ENCODE measurements at places on chromosomes 12 and 14.
A peak's percentile ranks its signal among the peaks of the same experiment; 100 is the strongest.

- DNase-seq: peak; percentile 43
Observed at GRCh38 chr12:89707703-89708564, 704 bp downstream of the ATP2B1 start.

- no peak for DNase-seq
Observed at GRCh38 chr14:96274122-96274521, 18.1 kb downstream of the BDKRB1 start.

DNA sequence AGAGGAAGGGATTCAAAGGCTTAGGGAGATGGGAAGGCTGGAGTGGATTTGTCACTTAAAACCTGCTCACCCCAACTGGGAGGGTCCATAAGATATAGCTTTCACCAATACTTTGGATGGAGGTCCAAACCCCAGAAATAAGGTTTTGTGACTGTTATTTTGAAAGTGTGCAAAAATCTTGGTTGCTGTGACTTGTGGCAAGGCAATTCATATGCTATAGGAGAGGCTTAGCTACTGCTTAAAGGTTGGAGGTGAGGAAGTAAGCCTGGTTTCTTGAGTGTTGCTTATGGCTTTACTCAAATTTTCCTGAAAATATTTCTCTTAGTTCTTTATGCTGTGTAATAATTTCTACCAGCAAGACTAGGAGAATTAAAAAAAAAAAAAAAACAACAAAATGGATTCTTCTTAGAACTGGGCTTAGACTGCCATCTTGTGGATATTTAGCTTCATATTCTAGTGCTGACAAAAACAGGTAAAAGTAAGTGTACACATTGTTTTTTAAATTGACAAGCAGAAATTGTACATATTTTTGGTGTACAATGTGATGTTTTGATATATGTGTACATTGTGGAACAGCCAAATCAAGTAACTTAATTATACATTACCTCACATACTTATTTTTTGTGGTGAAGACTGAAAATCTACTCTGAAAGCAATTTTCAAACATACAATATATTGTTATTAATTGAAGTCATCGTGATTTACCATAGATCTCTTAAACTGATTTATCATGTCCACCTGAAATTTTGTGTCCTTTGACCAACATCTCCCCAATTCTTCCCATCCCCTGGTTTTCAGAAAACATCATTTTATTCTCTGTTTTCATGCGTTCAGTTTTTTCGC, 23.0 kb downstream of the PDE6H start:
- peak; percentile 73 for DNase-seq

GRCh38 chr12:89494411-89495231, 30.0 kb downstream of the GALNT4 start:
- DNase-seq: peak; percentile 12

DNA sequence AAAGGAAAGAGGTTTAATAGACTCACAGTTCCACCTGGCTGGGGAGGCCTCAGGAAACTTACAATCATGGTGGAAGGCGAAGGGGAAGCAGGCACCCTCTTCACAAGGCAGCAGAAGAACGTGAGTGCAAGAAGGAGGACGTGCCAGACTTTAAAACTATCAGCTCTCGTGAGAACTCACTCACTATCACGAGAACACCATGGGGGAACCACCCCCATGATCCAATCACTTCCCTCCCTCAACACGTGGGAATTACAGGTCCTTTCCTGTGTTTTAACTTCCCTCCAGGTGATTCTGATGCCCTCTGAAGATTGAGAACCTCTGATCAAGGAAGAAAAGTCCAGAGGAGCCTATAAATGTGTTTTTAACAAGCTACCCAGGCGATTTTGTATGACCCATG, 358.7 kb downstream of the MED13L start:
- DNase-seq: no peak

GRCh38 chr12:119176267-119177055, 2.3 kb upstream of the HSPB8 start:
- no peak for DNase-seq

- no peak for DNase-seq
Observed at GRCh38 chr14:23319746-23320583, 1.3 kb upstream of the PABPN1 start.

DNA sequence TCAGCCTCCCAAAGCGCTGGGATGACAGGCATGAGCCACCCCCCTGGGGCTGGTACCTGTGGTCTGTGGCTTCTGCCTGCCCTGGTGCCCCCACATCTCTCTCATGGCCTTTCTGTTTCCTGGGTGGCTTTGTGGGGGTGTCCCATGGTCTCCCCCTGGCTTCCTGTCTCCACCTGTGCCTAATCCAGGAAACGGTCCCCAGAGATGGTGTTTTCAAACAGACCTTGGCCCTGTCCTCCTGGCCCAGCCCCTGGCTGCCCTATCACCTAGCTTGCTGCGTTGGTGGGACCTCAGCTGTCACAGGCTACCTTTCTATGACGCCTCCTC, 18.1 kb downstream of the MEG3 start:
- DNase-seq: no peak

- DNase-seq: no peak
Observed at GRCh38 chr12:49865782-49866135, 22.9 kb upstream of the BCDIN3D start.

DNA sequence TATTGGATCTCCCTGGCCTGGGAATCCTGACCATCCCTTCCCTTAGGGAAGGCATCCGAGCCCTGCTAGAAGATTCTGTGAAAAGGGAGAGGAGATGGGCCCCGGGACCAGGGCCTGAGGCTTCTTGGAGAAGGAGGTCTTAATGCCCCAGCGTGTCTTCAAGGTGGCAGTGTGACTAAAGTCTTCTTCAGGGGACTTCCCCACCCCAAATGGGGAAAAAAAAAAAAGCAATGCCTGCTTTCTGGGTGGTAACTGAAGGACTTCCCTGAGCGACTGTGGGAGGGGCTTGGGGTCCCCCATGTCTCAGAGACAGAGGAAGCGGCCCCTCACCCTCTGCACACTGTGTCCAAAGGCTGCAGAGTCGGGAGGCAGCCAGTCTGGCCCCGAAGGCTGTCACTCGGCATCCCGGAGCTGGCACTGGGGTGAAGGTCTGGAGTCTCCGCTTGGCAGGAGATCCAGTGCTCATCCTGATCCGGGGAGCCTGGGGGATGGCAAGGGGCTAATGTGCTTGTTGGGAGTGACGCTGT, 7.8 kb upstream of the PGF start:
- DNase-seq: no peak

DNA sequence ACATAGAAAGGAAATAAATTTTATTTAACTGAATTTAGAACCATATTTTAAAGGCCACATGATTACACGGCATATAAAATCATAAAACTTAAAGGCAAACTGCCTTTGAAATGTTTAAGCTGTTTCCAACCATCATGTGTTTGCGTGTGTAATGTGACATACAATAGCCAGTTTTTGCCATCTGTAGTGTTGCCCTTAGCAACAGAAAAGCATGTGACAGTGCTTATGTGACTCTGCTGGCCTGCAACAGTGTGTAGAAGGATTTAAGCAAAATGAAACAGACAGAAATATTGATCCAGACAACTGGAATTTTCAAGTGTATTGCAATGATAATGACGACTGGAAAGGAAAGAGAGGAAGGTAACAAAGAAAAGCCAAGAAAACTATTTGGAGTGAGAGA, 49.5 kb downstream of the TSPAN19 start:
- DNase-seq: no peak

DNA sequence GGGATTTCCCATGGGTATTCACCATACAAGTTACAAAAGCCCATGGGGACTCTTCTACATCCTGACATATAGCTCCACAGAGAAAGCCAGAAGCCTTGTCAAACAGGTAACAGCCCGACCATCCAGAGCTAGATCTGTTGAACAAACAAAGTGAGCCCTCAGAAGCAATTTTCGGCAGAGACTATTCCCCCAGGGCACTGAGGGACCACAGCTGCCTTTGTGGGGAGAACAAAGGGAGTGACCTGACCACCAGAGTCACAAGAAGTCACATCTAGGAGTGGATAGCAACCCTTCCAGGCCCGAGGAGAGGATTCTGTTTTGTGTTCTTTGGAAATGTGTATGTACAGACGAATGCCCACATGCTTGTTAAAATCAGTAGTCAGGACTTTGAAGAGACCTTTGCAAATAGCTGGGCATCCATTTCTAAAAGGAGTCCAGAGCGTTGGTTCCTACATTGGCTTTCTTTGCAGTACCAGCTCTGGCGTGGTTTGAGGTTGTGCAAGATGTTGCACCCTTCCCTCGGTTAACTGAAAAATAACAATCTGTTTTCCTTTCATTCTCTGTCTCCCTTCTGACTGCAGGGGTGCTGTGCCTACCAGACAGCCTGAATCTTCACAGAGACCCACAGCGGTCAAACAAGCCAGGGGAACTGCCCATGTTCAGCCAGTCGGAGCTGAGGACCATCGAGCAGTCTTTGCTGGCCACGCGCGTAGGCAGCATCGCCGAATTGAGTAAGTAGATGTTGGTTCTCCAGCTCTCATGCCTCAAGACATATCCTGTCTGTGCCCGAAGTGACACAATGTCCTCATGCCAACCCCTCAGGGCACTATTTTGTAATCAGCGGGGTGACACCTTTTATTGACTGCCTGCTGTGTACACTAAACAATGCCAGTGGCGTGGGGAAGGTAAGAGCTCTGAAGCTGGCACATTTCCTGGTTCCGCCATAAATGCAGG, 165.4 kb upstream of the PWP1 start:
- DNase-seq: no peak

GRCh38 chr14:99727096-99727870, 43.2 kb downstream of the CYP46A1 start:
- no peak for DNase-seq

DNA sequence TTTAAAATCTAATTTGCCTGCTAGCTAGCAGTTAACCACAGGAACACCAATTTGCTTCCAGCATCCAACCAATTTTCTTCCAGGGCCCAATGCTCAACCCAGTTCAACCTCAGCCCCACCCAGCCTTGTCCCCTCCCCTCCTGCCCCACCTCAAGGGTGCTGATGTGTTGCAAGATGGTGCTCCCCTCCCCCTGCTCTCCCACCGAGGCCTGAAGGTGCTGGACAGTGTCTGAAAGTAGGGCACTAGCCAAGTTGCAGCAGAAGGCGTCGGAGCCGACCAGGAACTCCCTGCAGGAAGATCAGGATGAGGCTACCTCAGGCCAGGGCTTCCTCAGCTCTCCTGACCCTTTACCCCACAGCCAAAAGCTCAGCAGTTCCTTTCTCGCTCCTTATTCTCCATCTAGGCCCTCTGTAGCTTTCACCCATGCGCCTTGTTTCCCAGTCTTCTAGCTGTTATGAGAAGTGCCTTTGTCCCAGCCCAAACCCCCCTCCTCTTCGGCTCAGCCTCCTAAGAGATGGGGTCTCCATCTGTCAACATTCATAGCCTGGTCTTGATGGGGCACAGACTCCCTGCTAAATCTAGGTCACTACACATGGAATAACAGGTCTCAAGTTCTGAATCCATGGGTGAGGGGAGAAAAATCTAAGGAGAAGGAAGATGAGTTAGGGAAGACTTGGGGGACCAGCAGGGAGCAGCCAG, 3.6 kb downstream of the STAT6 start:
- no peak for DNase-seq

DNA sequence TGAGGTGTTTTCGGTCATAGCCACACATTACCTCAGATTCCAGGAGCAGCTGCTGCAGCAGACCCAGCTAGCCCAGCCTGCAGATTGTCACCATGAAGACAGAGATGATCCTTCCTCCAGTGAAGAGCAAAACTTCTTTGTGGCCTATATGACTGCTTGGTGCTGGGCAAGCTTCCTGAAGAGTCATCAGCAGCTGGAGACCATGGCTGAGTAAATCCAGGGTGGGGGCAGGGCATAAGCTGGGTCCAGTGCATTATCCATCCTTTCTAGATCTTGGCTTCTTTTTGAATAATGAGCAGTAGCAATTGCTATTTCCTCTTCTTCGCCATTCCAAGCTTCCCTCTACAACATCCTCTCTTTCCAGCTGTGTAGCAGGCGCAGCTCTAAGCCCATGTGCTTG, 373.1 kb upstream of the DDHD1 start:
- no peak for DNase-seq

- no peak for DNase-seq
Observed at GRCh38 chr14:76651410-76652055, 109.7 kb upstream of the VASH1 start.

GRCh38 chr14:33786091-33786825, 164.6 kb downstream of the EGLN3 start:
- no peak for DNase-seq

DNA sequence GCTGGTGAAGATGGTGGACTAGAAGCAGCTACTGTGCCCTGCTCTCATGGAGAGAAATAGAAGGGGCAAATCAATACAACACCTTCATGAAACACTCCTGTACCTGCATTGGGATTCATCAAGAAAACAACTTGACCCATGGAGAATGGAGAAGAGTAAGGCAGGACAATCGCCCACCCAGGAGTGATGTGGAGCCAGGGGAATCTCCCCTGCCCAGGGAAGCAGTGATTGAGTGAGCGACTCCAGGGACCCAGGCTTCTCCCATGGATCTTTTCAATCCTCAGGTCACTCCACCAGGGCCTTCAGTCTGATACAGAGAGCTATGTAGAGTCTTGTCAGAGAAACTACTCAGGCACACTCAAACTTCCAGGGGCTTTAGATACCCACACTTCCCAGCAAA, 161.9 kb upstream of the DYRK2 start:
- no peak for DNase-seq

DNA sequence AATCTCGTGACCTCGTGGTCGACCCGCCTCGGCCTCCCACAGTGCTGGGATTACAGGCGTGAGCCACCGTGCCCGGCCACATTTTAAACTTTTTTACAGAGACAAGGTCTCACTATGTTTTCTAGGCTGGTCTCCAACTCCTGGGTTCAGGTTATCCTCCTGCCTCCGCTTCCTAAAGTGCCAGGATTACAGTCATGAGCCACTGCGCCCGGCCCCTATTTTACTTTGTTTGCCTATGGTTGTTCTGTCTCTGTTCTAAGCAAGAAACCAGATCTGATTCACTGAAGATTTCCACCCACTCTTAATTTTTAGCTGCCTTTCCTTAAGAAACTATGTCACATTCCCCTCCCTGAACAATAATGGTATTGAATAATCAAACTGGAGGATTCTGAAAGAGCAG, 38.9 kb upstream of the PSEN1 start:
- DNase-seq: no peak

DNA sequence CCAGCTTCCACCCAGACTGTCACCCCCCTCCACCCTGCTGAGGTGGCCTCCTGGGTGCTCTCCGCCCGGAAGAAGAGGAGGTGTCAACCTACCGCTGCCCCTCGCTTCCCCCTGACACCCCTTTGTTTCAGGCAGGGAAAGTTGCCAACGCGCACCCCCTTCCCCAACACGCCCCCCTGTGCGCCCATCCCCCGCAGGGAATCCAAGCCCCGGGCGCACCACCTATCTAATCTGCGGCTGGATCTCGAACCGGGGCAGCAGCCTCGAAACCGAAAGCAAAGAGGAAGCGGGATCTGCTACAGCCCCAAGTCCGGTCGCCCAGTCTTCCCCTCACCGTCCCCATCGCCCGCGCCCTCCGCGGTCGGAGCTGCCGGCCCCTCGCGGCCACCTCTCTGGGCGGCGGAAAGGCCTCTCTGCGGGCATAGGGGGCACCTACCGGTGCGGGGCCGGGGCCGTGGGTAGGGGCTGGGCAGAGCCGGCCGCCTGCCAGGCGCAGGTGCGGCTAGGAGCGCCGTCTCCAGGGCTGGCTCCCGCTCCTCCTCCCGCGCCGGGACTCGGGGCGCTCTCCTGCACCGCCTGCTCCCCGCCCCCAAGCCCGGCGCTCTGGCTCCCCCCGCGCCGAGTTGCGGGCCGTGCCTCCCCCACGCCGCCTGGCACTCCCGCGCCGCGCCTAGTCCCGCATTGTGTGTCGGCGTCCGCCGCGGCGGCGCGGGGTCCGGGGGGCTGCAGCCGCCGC, 18.3 kb upstream of the PLEKHH1 start:
- DNase-seq: peak; percentile 52

Measured in CD4-positive, alpha-beta T cell treated with Interleukin-4 for 1 hour (primary cell).